ENCODE measurements at places on chromosomes 12 and 14. TPM values are rescaled to one million over a fixed set of nuclear protein-coding genes. Genes with fewer than 3 reads are reported as not detected.

- no peak for DNase-seq
Observed at GRCh38 chr14:60756847-60757246, 22.3 kb downstream of the MNAT1 start.

The TSPAN11 gene
- 3.6 TPM for total RNA-seq

GRCh38 chr12:12266389-12266872 lies 413 bp downstream of the LRP6 start:
- no peak for DNase-seq

DNA sequence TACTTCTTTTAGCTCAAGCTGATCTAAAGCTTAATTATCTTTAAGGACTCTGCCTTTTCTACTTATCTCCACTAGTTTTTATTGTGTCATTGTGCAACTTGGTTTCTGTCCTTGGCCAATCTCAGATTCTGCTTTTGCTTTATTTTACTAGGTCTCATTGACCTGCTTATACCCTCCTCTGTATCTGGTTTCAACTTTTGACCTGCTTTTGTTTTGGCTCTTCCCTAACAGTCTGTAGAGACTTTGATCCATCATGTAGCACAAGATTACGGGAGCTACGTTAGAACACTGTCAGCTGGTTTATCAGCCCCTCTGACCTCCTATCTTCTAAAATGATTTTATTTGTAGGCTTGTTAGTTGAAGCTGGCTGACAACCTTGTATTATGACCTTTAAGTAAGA lies 43.6 kb downstream of the ZCRB1 start:
- DNase-seq, result no peak

- no peak for DNase-seq
Observed at GRCh38 chr12:73731658-73732057, 806.0 kb upstream of the ATXN7L3B start.

DNA sequence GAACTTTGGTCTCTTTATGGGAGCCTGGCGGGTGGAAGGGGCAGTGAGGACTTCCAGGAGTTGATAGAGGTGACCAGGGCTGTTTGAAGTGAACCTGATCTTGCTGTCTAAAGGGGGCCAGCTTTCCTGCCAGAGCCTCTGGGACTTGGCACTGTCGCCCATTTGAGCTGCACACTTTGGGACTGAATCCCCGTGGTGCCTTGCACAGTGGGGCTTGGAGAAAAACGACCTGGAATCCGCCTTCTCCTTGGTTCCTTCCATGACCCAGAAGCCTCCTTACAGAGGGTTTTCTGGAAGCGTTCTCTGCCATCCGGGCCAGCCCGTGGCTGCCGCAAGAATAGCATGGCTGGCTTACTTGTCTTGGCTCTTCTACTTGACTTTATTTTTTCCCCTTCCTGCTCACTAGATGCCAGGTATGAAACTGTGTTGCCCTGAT lies 2.0 kb downstream of the RFLNA start:
- DNase-seq, result peak; percentile 71

- DNase-seq, result no peak
Observed at GRCh38 chr14:43360239-43360638, 1146.8 kb downstream of the FSCB start.

DNA sequence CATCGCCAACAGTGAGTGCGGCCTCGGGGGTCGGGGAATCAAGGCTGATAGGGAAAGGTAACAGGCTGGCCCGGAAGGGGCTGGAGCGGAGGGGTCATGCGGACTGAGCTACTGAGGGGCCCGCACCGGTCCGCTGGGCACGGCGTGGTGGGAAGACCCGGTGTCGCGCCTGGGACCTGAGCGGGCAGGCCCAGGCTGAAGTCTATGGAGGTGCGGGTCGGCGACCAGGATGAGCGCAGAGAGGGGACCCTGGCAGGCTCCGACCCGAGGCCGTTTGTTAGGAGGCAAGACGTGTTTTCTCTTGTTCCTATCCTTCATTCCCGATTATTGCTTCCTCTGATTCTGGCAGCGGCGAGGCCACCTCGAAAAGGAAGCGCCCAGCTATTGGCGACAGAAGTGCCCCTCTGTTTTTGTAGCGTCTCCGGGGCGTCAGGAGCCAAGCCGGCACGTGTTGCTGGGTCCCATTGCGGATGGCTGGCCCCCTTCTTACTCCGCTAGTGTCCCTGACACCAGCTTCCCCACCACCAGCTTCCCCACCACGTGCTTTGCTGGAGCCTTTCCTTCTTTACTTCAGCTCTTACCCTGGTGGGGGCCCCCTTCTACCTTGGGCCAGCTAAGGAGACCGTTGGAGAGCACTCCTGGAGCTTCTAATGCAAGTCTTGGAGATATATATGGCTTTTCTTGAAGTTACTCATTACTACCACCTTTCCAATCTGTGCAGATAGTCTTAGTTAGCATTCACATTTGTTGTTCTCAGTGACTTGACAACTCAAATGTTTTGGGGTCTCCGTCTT lies 653 bp downstream of the PA2G4 start:
- DNase-seq, result peak; percentile 84

The CLEC2A gene
- total RNA-seq, result not detected

GRCh38 chr12:16076557-16076956 lies 165.4 kb downstream of the DERA start:
- DNase-seq, result no peak

DNA sequence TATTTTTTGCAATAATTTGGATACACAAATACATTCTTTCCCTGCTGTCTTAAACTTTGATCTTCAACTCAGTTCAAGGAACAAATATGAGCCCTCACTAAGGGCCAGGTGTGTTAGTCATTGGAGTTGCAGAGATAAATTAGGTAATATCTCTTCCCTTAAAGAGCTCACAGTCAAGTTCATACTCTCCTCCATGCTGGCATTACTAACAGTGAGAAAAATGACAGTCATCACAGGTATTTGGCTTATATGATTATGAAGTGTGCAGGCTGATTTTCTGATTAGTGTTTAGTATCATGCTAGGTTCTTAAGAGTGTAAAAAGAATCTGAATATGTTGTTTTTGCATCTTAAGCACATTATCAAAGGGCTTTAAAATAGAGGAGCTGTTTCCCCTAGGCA lies 594.7 kb downstream of the CCER1 start:
- DNase-seq, result no peak

DNA sequence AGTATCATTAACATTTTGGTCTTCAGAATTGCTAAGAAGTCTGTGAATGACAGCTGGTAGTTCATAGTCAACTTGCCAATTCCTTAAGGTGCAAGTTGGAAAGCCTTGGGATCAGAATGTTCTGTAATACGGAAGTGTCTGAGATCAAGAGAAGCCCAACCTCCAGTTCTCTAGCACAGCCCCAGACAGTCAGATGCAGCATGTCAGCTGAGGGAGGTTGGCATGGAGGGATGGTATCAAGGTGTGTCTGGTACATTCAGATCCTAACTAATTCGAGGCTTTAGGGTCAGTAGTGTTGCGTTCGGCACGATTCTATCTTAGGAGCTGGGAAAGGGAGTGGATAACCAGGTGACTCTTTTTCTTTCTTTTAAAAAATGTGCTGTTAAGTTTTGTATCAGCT lies 38.3 kb downstream of the FNTB start:
- DNase-seq, result no peak

GRCh38 chr14:100140452-100141078 lies 18.9 kb downstream of the DEGS2 start:
- DNase-seq, result no peak

DNA sequence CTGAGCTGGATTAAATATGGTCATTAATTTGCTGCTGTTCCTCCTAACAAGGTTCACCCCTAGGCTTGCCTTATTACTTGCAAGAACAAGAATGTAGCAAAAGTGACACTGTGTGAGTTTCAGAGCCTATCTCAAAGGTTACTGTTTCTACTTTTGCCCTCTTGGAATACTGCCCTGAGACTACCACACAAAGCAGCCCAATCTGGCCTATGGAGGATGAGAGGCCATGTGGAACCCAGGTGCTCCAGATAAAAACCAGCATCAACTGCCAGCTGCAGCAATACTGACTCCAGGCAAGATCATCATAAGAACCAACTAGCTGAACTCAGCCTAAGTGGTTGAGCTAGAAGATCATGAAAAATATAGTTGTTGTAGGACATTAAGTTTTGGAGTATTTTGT lies 22.4 kb upstream of the SUPT16H start:
- no peak for DNase-seq

DNA sequence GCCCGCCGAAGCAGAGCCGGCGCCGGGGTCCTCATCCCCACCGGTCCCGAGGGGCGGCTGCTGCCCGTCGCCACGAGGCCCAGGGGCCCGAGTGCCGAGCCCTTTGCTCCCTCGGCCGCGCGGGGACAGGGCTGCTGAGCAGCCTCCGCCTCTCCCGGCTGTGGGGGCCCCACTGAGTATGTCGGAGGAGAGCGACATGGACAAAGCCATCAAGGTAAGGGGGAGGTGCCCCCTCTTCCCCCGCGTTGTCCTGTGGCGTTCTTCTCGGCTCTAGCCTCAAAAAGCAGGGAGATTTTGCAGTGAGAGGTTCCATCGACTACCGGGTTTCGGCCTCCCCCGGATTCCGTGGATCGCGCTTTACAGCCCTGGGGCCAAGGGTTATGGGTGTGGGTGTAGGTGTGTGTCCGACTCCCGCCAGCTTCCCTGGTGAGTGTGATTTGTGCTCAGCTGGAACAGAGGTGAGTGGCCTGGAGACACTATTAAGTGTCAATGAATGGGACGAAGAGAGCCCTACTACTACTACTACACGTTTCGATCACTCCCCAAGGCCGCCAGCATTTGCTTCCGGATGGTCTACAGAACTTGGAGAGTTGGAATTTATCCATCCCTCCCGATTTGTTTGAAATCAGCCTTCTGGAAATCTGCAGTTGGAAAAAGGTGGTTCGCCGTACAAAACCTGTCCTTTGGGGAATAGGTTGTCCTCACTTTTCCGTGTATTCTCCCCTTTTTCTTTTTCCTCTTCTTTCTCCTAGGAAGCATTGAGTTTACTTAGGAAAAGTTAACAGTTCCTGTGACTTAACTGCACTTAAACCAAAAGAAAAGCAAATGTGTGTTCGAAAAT lies 748 bp downstream of the MAPKAPK5 start:
- peak; percentile 83 for DNase-seq

DNA sequence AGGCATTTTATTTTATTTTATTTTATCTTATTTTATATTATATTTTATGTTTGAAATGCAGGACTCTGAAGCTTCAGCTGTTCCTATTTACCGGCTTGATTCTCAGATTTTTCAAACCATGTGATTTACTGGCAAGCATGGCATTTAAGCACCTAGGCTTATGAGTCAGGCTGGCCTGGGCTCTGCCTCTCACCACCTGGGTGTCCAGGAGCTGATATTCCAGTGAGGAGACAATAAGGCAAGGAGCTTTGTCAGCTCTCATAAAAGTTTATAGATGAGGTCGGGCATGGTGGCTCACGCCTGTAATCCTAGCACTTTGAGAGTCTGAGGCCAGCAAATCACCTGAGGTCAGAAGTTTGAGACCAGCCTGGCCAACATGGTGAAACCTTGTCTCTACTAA lies 2.1 kb downstream of the DAO start:
- no peak for DNase-seq

DNA sequence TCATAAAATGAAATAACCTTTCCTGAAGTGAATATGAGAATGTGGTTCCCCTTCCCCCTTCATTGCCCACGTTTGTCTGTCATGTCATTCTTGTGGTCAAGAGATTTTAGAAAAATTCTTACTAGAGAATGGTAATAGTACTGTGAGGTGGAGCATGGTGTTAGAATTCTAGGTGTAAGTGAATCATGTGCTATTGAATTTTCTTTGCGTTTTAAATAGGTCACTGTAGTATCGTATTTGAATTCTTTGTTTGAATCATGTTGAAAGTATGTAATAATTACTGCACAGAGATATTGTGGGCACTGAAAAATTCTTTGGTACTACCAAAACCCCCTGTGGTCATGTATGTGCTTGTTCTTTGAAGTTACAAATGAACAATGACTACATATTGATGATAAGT lies 49.9 kb downstream of the FUT8 start:
- DNase-seq, result no peak

DNA sequence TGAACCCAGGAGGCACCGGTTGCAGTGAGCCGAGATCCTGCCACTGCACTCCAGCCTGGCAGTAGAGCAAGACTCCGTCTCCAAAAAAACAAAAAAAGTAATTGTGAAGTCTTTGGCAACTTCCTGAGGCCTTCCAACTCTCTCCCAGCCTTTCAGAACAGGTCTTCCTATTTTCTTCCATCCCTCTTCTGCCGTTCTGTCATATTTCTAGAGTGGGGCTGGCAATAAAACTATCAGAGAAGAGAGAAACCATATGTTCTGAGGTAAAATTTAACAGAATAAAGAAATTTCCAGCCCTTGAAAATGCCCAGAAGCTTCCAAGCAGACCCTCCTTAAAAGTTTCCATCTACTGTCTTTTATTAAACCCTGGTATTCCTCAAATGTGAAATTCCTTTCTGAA lies 100.4 kb downstream of the HMGA2 start:
- DNase-seq, result no peak

GRCh38 chr12:41706376-41706775 lies 438.3 kb downstream of the GXYLT1 start:
- no peak for DNase-seq

The RASSF9 gene
- 5.7 TPM for total RNA-seq

GRCh38 chr12:63151623-63152320 lies 771 bp upstream of the AVPR1A start:
- no peak for DNase-seq

The DCP1B gene
- total RNA-seq, result 14.6 TPM

The CRY1 gene
- total RNA-seq, result 17.4 TPM

The SYCP3 gene
- total RNA-seq, result not detected

The PLEK2 gene
- 2.0 TPM for total RNA-seq

DNA sequence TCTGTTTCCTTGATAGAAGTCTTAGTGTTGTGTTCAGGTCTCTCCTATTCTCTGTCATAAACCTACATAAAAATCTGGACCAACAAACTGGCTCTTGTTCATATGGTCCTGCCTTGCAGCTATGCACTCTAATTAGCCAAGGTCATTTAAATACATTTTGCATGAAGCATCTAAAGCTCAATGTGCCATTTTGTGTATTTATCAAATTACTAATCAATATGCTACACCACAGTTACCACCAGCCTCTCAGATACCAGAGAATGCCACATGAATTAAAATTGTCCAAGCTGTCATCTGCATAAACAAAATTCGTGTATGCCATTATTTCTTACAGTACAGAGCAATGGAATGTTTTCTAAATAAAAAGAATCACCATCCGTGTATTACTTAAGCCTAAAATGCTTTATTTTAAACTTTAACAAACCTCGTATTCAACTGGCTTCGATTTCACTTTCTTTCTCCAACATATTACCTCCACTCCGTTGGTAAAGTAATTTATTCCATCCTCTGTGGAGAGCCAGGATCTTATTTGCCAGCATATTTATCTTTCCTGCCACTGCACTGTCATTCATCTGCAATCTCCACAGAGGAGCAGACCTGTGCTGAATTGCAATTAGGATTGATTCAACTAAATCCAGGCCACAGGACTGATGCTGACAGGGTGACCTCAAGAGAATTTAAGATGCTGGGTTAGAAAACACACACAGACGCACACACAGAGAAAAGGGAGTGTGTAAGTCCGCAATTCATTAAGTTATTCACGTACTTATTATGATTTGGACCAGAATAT lies 284.1 kb upstream of the FOXG1 start:
- DNase-seq, result no peak

The BIN2 gene
- 8.8 TPM for total RNA-seq

GRCh38 chr14:68162887-68163286 lies 343.3 kb downstream of the RAD51B start:
- no peak for DNase-seq
